BJ (cell line): ENCODE measurements at places on chromosomes 5 and 9.

- no peak for DNase-seq
These were observed 180.7 kb downstream of the ERCC6L2 start for GRCh38 chr9:96056226-96056625.

- DNase-seq, result no peak
These were observed 236.1 kb downstream of the ADAMTSL1 start for GRCh38 chr9:18710065-18710464.

DNA sequence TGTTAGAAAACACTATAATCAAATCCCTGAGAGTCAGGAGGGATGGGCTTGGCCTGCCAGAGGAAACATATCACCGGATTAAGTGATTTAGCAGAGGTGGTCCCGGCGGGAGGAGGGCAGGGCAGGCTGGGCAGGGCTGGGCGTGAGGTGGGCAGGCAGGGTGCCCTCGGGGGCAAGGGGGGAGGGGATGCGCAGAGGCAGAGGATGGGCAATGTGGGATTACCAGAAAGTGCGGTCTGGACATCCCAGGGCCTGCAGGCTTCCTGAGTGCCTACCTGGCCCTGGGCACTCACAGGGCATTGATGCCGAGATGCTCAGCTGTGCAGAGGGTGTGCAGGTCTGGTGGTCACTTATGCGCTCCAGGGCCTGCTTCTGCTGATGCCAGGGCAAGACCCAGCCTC lies 115.2 kb downstream of the ADAMTS2 start:
- DNase-seq, result no peak

DNA sequence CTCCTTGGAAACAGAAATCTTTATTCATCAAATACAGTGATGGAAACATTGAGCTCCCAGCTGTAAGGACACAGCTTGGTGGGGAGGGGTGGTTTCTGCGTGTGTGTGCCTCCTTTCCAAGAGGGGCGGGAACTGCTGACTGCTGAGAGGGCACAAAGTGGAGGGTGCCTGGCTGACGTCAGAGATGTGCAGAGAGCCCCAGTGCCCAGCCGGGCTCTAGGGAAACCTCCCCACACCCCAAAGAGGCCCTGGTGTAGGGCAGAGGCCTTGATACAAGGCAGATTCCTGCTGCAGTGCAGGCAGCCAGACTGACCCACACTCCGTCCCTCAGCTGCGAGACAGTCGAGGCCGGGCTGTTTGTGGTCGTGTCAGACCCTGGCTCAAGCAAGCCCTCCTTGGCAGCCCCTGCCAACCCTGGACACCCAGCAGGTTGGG lies 191.0 kb downstream of the CACNA1B start:
- no peak for DNase-seq

DNA sequence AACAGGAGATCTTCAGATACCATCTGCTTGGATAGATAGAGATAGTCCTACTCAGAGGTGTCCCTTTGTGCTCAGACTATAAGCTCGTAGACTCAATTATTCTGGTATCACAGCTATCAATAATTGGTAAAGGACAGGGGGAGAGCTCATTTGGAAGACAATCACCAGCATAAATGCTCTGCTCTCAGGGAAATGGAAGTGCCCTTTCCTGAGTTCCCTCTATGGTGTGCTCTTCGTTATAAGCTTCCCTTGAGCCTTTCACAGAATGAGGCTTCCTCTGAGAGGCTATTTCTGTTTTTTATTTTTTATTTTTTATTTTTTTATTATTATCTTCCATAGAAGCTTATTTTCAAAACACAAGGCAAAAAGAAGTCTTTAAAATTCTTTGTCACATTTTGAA lies 1155.7 kb upstream of the DMAC1 start:
- no peak for DNase-seq

GRCh38 chr9:86040861-86041155 lies 58.5 kb downstream of the GOLM1 start:
- DNase-seq, result no peak

DNA sequence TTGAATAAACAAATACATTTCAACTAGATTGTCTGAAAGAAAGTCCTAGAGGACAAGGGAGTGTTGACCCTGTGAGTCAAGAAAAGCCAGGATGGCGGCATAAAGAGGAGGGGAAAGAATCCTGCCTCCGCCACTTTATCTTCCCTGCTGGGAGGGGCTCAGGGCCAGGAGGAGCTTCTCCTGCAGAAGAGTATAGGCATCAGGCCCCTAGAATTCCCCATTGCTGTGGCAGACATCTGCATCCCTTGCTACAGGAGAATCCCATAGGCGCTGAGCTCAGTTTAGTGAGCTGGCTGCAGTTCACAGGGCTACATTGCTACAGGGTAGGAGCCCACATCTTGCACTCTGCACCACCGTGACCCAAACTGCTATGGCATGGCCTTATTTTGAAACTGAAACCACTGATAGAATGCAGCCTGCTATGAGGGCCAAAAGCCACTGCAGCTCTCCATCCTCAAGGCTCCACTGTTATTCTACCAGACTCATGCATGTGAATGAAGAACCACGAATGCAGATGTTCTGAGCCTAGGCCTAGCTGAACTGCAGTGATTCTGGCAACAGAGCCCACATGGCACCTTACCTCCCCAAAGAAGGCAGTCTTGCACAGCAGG lies 941.4 kb upstream of the CTNND2 start:
- DNase-seq, result no peak

- no peak for DNase-seq
These were observed 17.8 kb downstream of the SERINC5 start for GRCh38 chr5:80238097-80238496.

DNA sequence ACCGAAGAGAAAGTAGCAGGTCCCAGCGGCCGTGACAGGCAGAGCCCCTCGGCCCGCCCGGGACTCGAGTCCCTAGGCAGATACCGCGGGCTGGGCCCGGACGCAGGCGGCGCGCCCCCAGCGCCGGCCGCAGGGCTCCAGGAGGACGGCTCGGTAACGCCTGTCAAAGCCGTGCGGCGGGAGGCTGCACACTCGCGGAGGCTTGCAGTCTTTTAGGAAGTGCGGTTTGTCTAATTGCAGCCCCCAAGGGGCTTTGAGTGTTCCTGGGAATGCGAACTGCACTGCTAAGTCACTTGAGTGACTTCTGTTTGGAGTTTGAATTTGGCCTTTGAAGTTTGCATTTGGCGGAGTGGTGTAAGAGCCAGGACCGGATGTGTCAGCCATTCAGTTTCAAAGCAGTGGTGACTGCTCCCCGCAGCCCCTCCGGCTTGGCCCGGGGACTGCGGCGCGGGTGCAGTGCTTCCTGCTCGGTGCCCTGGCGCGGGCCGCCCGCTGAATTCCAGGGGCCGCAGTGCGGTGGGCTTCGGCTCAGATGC lies 1.3 kb downstream of the MAP3K1 start:
- no peak for DNase-seq

DNA sequence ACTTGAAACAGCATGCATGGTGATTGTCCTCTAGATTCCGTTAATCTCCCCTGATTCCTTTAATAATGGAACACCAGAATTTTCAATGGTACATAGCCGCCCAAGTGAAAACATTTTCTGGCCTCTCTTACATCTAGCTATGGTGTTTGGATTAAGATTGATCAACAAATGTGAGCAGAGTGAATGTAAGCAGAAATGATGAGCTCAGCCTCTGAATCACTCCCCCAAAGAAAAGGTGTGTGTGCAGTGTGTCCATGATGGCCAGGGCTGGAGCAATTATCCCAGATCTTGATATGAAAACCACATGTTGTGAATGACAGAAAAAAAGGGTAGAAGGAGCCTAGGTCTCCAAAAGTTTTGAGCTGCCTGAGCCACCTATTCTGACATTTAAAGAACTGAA lies 55.3 kb downstream of the OR2K2 start:
- no peak for DNase-seq

DNA sequence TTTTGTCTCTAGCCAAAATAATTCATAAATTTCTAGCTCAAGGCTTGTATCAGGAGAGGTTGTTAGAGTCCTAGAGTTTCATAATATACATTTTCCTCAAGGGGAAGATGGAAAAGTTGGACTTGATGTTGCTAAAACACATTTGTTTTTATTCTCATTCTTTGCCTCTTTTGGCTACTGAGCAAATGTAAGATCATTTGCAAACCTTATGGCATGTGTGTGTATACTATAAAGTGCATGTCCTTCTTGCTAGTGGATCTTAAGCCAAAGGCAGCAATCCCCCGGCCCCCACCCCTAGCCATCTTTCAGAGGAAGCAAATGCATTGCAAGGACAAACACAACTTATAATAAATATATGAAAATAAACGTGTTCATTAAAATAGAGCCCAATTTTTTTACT lies 43.0 kb downstream of the ADAMTSL1 start:
- no peak for DNase-seq

DNA sequence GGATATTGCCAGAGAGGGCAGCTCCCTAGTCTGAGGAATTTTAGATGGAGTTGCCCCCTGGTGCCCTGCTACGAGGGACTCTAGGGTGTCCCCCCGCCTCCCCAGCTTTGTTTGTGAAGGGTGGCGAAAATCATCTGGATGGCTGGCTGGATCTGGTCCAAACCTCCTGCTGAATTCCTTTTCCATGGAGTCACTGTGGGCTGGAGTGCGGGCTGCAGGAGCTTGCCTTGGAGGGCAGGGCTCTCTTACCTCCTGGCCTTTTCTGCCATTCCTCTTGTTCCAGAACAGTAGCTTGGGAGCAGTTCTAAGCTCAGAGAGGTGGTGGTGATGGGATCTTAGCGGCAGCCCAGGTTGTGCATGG lies 2.1 kb downstream of the SYNPO start:
- peak; percentile 53 for DNase-seq

DNA sequence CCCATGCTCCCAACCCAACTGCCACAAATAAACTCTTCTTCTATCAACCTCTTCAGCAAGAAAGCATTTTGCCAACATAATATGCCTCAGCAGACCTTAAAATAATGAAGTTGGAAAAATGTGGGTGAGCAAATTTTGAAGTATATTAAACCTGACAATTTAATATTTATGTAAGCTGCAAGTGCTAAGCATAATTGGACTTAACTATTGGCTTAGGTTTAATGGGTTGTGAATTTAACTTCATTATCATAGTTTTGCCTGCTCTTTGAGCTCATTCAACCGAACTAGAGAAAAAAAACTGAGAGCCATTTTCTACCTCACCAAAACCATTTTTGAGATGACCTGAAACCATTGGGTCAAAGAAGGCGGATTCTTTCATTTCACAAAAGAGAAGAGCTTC lies 805.5 kb upstream of the DMAC1 start:
- no peak for DNase-seq

DNA sequence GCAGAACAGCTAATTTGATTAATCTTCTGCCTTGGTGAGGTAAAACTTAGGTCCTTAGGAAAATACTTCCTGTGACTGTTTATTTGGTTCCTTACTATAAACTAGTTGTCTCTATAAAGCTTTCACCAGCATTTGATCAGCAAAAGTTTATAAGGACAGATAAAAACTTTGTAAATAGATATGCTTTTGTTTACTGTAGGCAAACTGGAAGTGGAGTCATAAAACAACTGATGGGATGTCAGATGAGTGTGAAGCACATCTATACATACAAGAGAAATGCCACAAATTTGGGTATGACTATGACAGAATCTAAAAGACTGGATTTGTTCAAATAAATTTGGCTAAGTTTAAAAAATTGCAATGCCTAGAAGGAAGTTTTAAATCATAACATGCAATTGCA lies 5.5 kb downstream of the PTGER4 start:
- no peak for DNase-seq

DNA sequence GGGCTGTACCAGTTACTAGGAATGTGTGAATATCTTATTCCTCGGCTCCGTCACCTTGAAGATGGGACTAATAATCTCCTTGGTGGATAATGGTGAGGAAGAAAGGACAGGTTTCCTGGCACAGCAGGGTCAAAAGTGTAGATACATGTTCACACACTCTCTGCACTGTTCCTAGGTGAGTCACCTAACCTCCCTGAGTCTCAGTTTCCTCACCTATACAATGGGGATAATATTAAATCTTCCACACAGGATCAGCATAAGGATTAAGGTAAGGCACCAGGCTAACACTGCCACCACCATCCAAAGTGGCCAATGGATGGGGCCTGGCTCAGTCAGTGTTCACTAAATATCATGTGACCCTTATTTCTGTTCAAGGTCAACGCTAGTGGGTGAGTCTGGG lies 66.9 kb downstream of the PSMB7 start:
- no peak for DNase-seq

DNA sequence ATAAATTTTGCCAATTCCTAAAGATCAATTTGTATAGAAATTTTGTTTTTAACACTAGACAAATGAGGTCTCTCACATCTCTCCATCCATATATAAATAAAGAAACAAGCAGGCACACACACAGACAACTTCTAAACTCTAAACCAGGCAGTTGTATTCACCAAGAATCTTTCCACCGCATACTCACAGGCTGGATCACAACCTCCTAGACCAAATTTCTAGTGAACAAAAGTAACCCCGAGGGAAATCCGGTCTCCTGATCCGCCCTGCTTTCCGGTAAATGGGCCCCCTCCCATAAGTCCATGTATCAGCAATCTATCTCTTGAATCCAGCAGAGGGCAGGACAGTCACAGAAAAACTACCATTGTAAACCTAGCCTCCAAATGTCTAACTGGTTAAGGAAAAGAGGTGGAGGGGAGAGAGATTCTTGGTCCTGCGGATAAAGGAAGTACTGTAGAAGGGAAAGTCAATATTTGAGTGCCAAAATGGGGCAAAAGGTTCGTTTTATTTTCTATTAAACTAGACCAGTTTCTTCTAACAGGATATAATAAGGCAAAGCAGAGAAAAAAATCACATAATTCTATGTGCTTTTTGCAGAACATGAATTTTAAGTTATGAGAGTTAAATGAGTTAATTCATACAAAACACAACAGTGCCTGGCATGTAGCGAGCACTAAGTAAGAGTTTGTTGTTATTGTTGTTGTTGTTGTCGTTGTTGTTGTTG lies 4.8 kb upstream of the SMU1 start:
- peak; percentile 47 for DNase-seq

- peak; percentile 59 for DNase-seq
These were observed 1.7 kb upstream of the ALDH1A1 start for GRCh38 chr9:72954431-72955125.

GRCh38 chr5:35990941-35991611 lies at the start of gene UGT3A1:
Gene UGT3A1, minus strand, starts transcription at chr5:35991390. Its CDS starts 150 bp downstream, at chr5:35991240.
- DNase-seq, result no peak

GRCh38 chr5:38926121-38926520 lies 80.3 kb downstream of the OSMR start:
- DNase-seq, result no peak
